Esophagus muscularis mucosa (tissue), 4 donors: ENCODE measurements at places on chromosomes 5 and 9.
A peak's percentile ranks its signal among the peaks of the same experiment; 100 is the strongest.

DNA sequence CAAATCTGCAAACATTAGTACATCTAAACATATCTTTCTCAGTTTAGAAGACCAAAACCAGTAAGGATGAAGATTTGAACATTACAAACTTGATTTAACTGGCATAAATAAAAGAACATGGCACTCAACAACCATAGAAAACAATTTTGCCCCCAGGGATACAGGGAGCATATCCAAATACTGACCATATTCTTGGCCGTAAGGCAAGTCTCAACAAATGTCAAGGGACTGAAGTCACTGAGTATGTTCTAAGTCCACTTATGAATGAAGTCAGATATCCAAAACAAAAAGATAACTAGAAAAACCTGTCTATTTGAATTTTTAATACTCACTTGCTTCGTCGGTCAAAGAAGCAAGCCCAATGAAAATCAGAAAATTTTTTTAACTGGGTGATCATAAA is 14.1 kb downstream of the FEM1C start:
- DNase-seq: no peak

- no peak for DNase-seq
These were observed 48.1 kb upstream of the FCN2 start for GRCh38 chr9:134832471-134832870.

GRCh38 chr5:55072666-55073065 is 29.8 kb upstream of the GZMA start:
- no peak for DNase-seq

DNA sequence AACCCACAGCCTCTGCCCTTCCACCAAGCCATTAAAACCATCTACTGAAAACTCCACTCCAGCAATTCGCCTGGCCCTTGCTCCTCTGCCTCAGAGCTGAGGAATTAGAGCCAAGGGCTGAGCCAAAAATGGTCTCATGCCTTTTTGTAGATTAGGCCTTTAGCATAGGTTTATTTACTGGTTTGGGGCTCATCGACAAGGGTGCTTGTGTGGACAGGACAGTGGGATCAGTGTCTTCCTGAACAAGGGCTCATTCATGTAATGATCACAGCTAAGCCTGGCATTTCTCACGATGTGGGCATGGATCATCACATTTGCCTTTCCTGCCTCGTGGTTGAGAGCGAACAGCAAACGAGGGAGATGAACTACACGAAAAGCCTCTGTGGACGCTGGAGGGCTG is 59.2 kb upstream of the PHF24 start:
- DNase-seq: peak; percentile 47

GRCh38 chr5:106854922-106855321 is 815.8 kb downstream of the EFNA5 start:
- no peak for DNase-seq

GRCh38 chr5:68273717-68274409 is 58.3 kb downstream of the PIK3R1 start:
- no peak for DNase-seq

DNA sequence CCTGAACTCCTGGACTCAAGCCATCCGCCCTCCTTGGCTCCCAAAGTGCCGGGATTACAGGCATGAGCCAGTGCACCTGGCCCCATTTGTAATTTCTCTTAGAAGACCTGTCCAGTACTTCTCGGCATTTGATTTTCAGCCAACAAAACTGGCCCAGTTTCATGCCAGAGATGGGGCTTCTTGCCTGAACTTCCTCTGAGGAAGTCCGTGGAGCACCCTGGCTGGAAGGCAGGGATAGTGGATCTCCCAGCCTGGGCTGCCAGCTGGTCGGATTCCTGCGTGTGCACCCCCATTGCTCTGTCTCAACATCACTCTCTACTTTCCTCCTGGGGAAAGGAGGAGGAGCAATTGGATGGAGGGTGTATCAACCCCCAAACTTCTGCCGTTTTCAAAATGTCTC is 39.0 kb downstream of the FAM78A start:
- no peak for DNase-seq

DNA sequence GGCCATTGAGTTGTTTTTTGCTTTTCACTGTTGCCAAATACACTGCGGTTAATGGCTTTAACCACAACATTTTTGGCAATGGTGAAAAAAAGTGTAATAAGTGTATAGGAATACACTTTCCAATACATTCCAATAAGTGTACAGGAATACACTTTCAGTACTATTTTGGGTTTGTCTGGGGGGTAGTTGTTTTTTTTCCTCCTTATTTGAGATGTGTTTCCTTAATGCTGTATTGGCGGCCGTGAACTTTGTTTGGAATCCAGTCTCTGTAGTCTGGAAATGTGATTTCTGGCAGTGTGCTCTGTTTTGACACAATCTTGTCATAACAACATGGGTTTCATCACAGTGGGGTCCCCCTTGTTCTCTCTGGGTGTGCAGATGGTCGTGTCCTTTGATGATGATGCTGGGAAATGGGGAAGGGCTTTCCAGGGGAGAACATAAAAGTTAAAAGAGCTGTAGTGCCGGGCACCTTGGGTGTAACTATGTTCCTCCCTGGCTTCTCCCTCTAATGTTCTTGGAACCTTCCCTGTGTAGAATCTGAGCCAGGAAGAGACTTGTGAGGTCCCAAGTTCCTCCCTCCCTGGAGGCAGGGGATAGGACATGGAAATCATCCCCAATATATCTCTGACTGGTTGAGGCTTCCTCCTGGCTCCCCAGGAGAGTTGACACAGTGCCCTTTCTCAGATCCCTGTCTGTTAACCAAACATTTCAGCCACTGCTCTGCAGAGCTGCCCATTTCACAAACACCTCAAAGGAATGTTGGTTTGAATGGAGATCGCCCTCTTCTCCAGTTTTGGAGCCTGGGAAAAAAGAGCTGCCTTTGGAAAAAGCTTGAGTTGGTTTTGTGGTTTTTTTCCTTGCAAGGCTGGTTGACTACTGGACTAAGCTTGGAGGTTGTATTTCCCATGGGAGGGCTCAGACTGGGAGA is 44.8 kb downstream of the RCL1 start:
- no peak for DNase-seq

GRCh38 chr5:113375480-113376060 is 59.2 kb downstream of the TSSK1B start:
- DNase-seq: no peak

DNA sequence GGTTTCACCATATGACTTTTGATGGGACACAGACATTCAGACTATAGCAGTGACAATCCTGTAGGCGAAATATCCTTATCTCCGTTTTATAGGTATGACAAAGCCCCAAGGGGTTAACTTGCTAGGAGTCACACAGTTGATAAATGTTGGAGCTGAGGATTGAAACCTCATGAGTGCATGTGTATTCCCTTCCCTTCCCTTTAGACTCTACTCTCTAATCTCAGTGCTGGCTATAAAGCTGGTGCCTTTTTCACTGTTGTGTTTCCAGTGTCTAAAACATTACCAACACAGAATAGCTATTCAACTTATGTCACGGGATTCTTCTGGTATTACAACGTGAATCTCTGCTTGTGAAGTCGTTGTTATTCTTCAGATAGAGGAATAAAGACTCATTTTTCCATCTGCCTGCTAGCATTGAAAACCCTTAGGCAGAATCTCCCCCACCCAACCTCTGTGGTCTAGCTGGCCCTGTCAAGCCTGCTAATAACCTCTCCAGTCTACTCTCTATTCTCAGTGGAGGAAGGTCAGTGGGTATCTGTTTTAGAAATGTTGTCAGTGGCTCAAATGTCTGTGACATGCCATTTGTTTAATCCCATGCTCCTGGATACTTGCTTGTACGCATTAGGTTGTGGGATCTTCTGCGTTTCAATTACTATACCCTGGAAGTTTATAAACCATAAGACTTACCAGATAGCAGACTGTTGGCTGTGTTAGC is 121.2 kb downstream of the TLE4 start:
- DNase-seq: peak; percentile 26

- no peak for DNase-seq
These were observed 28.2 kb downstream of the RNF145 start for GRCh38 chr5:159181152-159181551.

DNA sequence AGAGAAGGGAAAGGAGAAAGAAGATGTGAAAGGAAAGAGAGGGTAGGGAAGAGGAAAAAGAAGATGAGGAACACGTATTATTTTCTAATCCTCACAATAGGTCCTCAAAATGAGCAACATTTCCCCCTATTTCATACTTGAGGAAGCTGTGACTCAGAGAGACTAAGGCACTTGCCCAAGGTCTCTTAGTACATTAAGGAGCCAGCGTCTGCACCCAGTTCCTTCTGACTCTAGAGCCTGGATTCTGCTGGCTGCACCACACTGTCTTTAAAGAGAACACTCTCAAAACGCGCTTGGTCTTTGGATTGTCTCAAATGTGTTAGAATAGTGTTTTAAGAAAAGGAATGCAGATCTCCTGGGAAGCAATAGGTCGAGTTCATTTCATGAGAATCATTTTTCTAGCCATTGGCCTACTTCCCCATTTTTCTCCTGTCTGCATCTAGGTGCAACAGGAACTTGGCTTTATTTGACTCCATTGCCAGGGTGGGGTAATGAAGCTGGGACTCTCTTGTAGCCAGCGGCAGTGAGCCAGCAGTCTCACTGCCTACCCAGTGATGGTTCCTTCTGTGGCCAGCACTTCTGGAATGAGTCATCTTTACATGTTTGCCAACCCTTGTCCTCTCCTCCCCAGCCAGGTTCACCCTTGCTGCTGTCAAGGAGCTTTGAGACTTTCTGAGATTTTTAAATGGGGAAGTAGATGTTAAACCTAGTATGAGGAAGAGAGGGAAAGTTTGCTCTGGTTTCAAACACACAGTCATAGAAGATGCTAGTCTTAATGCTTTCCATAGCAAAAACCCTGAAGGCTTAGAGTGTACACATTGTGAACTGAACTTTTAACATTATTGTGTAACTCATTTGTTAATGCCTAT is 82.7 kb downstream of the DOCK8 start:
- no peak for DNase-seq

DNA sequence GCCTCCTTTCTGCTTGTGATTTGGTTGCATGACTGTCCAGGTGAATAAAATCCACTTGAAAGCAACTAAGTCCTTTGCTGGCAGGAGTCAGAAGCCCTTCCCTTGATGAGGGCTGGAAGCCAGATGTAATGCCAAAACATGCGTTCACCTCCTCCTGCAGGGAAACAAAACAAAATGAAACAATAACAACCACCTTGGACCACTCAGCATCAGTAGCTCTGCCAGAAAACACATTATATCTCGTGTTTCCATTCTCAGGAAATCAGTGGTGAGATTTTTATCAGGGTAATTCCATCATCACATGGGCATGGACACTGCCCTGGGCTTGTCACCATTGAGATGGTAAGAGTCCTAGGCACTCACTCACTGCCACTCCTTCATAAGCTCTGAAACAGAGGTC is 350.3 kb upstream of the ACTBL2 start:
- DNase-seq: no peak

- DNase-seq: no peak
These were observed 159.8 kb upstream of the ACOT12 start for GRCh38 chr5:81553567-81554212.

DNA sequence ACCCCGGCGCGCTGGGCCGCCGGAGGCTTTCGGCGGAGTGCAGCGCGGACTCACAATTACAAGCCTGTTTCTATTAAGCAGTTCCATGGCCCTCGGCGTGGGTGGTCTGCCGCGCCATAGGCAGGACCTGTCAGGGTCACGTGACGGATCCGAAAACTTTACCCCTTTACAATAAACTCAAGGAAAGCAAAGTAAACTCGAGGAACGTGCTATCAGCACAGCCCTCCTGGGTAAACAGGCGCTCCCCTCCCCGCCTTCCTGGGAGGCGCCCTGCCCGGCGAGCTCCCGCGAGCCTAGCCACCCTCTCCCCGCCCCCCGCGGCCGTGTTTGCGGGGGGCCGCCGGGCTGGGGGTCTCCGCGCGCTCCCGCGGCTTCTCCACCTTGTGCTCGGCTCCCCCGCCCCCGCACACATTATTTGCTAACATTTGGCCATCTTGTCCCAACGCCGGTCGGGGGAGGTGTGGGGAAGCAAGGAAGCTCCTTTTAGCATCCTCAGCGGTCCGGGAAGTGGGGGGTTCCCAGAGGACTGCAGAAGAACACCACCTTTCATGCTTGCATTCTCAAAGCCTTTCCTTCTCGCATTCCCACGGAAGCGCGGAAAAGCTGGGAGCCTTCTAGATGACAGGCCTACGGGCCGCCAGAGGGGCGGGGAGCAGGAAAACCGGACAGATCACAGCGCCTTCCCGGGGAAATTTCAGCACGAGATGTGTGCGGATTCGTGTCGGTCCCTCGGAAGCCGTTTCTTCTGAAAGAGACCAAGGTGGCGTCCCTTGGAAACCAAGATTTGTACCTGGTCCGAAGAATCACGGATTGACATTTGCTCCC is at the start of gene PTCH1:
Gene PTCH1 (minus strand): TSS at position 238 of the 825 bp plus-strand sequence.
- no peak for DNase-seq

GRCh38 chr9:98271479-98271878 is 16.0 kb upstream of the TBC1D2 start:
- no peak for DNase-seq

GRCh38 chr5:116502616-116503015 is 72.0 kb downstream of the SEMA6A start:
- DNase-seq: no peak

DNA sequence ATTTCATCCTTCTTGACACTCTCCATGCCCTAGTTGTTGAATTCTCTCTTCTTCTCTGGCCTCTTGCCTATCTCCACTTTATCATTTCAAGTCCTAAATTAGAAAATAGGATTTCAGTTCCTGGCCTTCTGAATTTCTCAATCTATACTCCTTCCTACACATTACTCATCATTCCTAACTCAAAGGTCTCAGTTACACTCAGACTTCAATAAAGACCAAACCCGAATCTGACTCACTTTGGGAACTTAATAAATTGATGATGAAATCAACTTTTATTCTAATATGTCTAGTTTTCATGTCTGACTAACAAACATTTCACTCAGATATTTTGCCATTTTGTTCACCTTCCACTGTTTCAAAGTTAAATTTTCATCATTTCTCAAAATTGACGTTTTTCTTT is 113.6 kb upstream of the TSLP start:
- no peak for DNase-seq

- no peak for DNase-seq
These were observed 196.7 kb downstream of the WDR70 start for GRCh38 chr5:37575541-37576489.

- no peak for DNase-seq
These were observed 133.7 kb upstream of the ST8SIA4 start for GRCh38 chr5:101036778-101037177.

GRCh38 chr9:89175828-89176261 is 2.8 kb downstream of the SHC3 start:
- no peak for DNase-seq

- no peak for DNase-seq
These were observed 242.2 kb downstream of the SMARCA2 start for GRCh38 chr9:2257248-2257929.

GRCh38 chr9:91857291-91858212 is 92.5 kb downstream of the ROR2 start:
- no peak for DNase-seq

- DNase-seq: no peak
These were observed 259.6 kb upstream of the SLC24A2 start for GRCh38 chr9:20048437-20048836.

DNA sequence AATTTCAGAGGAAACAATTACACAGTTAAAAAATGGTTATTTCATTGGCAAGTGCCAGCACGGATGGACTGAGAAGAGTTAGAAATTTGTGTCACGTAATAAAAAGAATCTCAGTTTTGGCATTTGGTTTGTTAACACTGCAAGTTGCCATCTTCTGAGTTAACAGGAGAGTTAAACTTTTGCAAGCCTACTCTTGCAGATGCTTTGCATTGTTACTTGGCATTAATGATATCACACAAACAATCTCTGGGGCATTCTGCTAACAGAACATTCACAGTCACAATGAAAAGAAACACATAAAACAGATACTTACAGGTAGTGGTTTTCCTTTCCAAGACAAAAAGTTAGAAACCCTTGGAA is 647 bp downstream of the FREM1 start:
- no peak for DNase-seq

GRCh38 chr9:134522502-134522848 is 119.1 kb upstream of the COL5A1 start:
- DNase-seq: no peak

GRCh38 chr5:52693280-52693679 is 94.4 kb upstream of the ITGA1 start:
- no peak for DNase-seq
